Ovary (tissue), 10 donors: ENCODE measurements at places on chromosomes 16 and 17.

DNA sequence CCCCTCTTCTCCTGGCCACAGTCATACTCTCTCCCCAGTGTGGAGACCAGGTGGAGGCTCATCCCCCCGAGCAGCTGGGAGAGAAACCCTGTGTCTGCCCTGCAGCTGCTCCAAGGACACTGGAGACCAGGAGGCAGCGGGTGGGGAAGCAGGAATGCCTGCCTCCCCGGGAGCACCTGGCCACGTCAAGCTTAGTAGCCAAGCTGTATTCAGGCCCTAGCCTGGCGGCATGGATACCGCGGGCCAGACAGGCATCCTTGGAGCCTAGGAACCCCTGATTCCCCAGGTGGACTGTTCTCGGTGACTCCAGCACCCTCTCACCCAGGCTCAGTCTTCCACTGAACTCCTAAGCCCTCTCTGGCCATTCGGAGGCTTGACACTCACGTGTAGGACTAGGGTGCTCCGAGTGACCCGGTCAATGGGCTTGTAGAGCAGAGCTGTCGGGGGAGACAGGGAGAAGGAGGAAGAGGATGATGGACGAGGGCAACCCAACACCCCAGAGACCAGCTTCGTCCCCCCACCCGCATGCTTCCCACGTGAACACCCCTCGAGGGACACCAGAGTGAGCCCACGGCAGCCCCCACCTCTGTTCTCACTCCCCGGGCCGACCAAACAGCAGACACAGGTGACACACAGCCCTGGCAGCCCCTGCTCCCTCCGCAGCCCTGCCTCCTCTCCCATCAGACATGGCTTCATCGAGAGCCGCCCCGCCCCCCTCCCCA, 76.5 kb downstream of the TIMM22 start:
- H3K4me1 ChIP-seq, result no peaks in the 10 kb centered on the region
- no peaks in the 10 kb centered on the region for H3K36me3 ChIP-seq
- no peak for DNase-seq
- H3K4me3 ChIP-seq, result no peak overlapping the region

GRCh38 chr17:42659079-42659931, at the start of gene TUBG2:
TUBG2 (plus strand) TSS chr17:42659284; CDS start chr17:42659504, 220 bp downstream.
- H3K4me1 ChIP-seq, result peaks cover under 1% of the 10 kb centered on the region
- peak within 1 kb of the TSS; percentile 64 for H3K27ac ChIP-seq
- peak; percentile 93 for DNase-seq
- peak within 1 kb of the TSS; percentile 60 for H3K4me3 ChIP-seq
- no peaks in the 10 kb centered on the region for H3K36me3 ChIP-seq
- H3K27me3 ChIP-seq, result no peaks in the 10 kb centered on the region

- no peak overlapping the region for H3K27ac ChIP-seq
- no peaks in the 10 kb centered on the region for H3K27me3 ChIP-seq
- no peaks in the 10 kb centered on the region for H3K36me3 ChIP-seq
- peaks cover 9% of the 10 kb centered on the region for H3K4me1 ChIP-seq
- DNase-seq, result no peak
Measured at GRCh38 chr17:83084621-83085056, 5.2 kb downstream of the METRNL start.

DNA sequence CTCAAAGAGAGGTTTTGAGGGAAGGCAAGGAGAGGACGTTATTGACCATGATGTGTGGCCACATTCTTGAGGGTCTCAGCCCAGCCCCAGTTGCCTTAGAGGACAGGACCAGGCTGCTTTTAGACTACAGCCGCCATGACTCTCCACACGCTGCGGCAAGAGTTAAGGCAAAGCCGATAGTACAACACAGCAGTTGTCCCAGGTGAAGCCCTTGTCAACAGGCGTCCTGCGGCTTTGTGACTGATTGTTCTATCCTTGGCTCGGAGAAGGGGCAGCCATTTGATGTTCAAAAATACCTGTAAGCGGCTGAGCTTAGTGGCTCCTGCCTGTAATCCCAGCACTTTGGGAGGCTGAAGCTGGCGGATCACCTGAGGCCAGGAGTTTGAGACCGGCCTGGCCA, 28.8 kb downstream of the TMEM92 start:
- DNase-seq, result no peak
- H3K36me3 ChIP-seq, result no peaks in the 10 kb centered on the region
- no peaks in the 10 kb centered on the region for H3K27me3 ChIP-seq
- no peak overlapping the region for H3K27ac ChIP-seq
- no peak overlapping the region for H3K4me3 ChIP-seq
- H3K4me1 ChIP-seq, result peaks cover 12% of the 10 kb centered on the region

GRCh38 chr17:9002606-9003354, 18.5 kb upstream of the NTN1 start:
- no peaks in the 10 kb centered on the region for H3K36me3 ChIP-seq
- no peaks in the 10 kb centered on the region for H3K27me3 ChIP-seq
- peak overlapping the region; percentile 36 for H3K4me3 ChIP-seq
- H3K27ac ChIP-seq, result no peak overlapping the region

DNA sequence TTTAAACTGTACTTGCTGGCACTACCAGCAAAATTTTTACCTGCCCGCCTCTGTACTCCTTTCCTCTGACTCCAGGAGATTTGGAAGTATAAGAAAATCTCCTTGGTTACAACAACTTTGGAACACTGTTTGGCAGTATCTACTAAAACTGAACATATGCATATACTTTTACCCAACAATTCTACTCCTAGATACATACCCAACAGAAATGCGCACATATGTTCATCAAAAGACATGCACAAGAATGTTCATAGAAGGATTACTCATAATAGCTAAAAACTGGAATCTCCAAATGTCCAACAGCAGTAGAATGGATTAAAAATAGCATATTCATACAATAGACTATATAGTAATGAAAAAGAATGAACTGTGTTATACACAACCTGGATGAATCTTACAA, 21.7 kb upstream of the MED13 start:
- H3K27me3 ChIP-seq, result no peaks in the 10 kb centered on the region
- peaks cover 1% of the 10 kb centered on the region for H3K4me1 ChIP-seq
- H3K4me3 ChIP-seq, result no peak overlapping the region
- no peak overlapping the region for H3K27ac ChIP-seq
- no peak for DNase-seq
- H3K36me3 ChIP-seq, result no peaks in the 10 kb centered on the region

DNA sequence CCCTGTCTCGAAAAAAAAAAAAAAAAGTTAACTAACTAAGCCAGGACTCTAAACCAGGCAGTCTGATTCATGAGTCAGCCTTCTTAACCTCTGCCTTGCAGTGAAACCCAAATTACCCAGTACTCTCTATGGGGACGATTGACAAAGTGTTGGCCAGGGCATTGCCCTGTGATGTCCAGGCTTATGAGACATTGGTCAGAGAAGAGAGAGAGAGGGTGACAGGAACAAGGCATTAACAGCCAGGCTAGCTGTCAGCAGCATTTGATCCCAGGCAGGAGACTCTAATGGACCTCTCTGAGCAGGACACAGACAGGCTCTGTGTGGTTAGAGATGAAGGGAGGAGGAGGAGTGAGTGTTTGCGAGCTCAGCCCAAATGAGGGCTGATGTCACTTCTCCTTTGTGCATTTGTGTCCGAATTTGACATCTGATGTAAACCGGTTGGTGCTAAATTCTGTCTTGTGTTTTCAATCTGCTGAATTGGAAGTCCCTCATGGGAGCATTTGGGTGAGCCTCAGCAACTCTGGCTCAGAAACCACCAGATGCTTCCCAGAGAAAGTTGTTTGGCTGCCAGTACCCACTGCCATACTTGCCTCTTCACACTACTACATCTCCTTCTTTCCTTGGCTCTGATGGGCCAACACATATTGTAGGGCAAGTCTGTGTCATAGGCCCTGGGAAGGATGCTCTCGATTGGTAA, 4.3 kb upstream of the MYL4 start:
- DNase-seq, result no peak
- H3K27ac ChIP-seq, result peak overlapping the region; percentile 19
- H3K4me1 ChIP-seq, result peaks cover 9% of the 10 kb centered on the region
- H3K36me3 ChIP-seq, result no peaks in the 10 kb centered on the region
- H3K27me3 ChIP-seq, result no peaks in the 10 kb centered on the region

DNA sequence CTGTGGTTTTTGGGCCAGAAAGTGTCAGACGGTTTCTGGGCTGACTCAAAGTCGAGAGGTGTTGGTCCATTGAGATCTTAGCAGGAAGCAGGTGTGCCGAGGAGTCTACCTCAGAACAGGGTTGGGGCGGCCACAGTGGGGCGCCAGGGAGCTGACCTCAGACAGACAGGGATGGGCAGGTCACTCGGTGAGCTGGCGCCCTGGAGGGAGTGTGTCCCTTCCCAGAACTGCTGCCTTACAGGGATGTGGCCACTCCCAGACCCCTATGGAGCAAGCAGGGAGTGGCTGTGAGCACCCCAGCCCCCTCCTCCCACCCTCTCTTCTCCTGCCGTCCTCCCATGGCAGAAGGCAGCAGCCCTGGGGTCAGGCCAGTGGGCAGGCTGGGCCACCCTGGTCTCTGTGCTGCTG, 14.0 kb upstream of the DPEP1 start:
- H3K36me3 ChIP-seq, result no peaks in the 10 kb centered on the region
- no peak for DNase-seq
- H3K4me1 ChIP-seq, result no peaks in the 10 kb centered on the region
- H3K27ac ChIP-seq, result no peak overlapping the region
- H3K27me3 ChIP-seq, result no peaks in the 10 kb centered on the region
- H3K4me3 ChIP-seq, result no peak overlapping the region

DNA sequence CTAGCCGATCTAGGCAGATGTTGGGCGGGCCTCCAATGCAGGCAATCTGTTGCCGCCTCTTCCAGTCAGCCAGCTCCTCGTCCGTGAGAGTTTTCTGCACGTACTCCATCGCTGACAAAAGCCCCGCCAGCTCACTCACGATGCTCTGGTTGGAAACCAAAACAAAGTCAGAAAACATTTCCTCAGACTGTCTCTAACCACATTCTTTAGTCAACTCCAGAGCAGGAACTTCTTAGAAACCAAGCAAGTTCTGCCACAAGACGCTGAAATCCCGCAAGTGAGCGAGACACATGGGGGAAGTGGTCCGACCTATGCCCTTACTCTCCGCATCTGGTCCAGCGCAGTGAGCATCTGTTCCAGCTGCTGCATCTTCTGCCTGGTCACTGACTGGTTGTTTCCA, 49.1 kb downstream of the STAT5A start:
- no peaks in the 10 kb centered on the region for H3K27me3 ChIP-seq
- H3K36me3 ChIP-seq, result no peaks in the 10 kb centered on the region
- no peak for DNase-seq

- no peak overlapping the region for H3K27ac ChIP-seq
- H3K36me3 ChIP-seq, result no peaks in the 10 kb centered on the region
- no peak overlapping the region for H3K4me3 ChIP-seq
Measured at GRCh38 chr17:74134991-74135390, 68.5 kb upstream of the RPL38 start.

DNA sequence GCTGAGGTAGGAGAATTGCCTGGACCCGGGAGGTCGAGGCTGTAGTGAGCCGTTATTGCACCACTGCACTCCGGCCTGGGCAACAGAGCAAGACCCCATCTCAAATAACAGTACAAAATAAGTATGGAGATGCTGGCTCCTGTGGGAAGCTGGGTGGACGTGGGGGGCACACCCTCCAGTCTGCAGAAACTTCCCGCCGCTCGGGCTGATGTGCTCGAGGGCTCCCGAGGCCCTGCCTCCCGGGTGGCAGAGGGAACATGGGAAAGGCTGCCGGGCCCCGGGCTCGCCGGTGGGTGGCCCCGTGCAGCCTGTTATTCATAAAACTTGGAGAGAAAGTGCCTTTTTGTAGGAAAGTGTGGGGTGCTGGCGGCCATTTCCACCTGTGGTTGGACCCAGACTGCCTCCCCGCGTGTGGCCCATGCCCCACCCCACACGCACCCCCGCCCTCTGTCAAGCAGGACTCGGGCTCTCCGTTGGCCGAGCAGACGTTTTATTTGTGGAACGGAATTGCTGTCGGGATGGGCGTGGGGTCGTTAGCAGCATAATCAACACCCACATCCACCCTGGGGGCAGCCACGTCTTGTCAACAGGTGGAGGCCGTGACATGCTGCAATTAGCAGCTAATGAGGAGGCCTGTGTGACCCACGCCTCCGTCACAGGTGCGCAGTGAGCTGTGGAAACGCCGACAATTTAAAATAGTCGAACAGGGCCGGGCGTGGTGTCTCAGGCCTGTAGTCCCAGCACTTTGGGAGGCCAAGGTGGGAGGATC, 7.4 kb upstream of the CIAO3 start:
- no peak for DNase-seq
- no peaks in the 10 kb centered on the region for H3K4me1 ChIP-seq
- H3K27me3 ChIP-seq, result no peaks in the 10 kb centered on the region
- no peak overlapping the region for H3K4me3 ChIP-seq

- no peaks in the 10 kb centered on the region for H3K4me1 ChIP-seq
- H3K4me3 ChIP-seq, result no peak overlapping the region
- H3K36me3 ChIP-seq, result no peaks in the 10 kb centered on the region
- no peak for DNase-seq
- H3K27ac ChIP-seq, result no peak overlapping the region
- H3K27me3 ChIP-seq, result no peaks in the 10 kb centered on the region
Measured at GRCh38 chr16:10003486-10003885, 178.7 kb downstream of the GRIN2A start.

DNA sequence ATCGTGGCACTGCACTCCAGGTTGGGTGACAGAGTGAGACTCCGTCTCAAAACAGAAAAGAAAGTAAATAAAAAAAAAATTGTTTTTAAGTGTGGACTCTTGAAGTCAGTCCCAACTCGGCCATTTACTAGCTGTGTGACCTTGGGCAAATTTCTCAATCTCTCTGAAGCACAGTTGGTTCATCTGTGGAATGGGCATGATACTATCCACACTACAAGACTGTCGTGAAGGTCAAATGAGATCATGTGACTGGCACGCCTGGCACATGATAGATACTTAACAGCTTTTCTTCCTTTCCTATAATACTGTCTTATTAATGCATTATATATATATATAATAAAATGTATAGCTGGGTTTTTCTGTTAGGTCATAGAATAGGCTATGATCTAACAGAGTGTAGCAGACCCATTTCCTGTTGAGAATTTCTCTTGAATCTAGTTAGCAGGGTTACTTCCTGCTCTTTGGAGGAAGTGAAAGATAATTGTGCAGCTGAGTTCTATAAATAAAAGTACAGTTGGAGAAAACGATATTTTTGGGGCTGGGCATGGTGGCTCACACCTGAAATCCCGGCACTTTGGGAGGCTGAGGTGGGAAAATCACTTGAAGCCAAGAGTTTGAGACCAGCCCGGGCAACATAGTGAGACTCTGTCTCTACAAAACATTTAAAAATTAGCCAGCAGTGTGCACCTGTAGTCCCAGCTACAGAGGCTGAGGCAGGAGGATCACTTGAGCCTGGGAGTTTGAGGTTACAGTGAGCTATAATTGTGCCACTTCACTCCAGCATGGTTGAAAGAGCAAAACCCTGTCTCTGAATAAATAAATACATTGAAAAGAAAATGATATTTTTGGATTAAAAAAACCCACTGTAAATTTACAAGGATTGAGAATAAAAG, 7.3 kb downstream of the MILR1 start:
- H3K4me3 ChIP-seq, result no peak overlapping the region
- H3K27ac ChIP-seq, result no peak overlapping the region
- H3K27me3 ChIP-seq, result no peaks in the 10 kb centered on the region
- no peaks in the 10 kb centered on the region for H3K36me3 ChIP-seq
- H3K4me1 ChIP-seq, result peaks cover 1% of the 10 kb centered on the region
- no peak for DNase-seq

- H3K27ac ChIP-seq, result no peak overlapping the region
- no peak for DNase-seq
- H3K36me3 ChIP-seq, result no peaks in the 10 kb centered on the region
- no peaks in the 10 kb centered on the region for H3K27me3 ChIP-seq
- no peak overlapping the region for H3K4me3 ChIP-seq
Measured at GRCh38 chr17:33131620-33132019, 140.0 kb downstream of the SPACA3 start.
